Bronchus fibroblast of lung (primary cell): ENCODE measurements at places on chromosomes 2 and 18. TPM values are rescaled to one million over a fixed set of nuclear protein-coding genes. Genes with fewer than 3 reads are reported as not detected.

CHAC2 gene
- total RNA-seq = 7.9 and 8.5 TPM in 2 replicates

TEKT4 gene
- not detected in 2 replicates for total RNA-seq

APLF gene
- total RNA-seq = 1.6 and 2.2 TPM in 2 replicates

C1QL2 gene
- total RNA-seq = not detected in 2 replicates

ZC3H6 gene
- total RNA-seq = 1.3 and 1.5 TPM in 2 replicates

SERPINB11 gene
- total RNA-seq = not detected in 2 replicates
